ENCODE measurements at places on chromosomes 6 and 20.
A peak's percentile ranks its signal among the peaks of the same experiment; 100 is the strongest.

DNA sequence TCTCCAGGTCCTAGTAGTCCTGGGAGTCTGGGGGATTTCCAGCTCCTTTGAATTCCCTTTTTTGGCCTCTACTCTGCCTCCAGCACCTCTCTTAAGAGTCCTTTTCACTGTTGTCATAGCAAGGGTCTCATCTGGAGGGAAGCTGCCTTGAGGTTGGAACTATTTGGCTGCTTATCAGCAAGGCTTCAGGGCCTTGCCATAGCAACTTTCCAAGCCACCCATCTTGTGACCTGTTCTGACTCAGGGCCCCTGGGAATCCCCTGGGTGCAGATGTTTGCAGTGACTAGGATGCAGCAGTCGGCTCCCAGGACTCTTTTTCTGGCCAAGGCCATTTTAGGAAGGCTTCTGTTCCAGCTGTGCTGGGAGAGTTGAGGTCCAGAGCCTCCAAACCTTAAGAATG lies 12.4 kb downstream of the PKIG start:
- DNase-seq: no peak

DNA sequence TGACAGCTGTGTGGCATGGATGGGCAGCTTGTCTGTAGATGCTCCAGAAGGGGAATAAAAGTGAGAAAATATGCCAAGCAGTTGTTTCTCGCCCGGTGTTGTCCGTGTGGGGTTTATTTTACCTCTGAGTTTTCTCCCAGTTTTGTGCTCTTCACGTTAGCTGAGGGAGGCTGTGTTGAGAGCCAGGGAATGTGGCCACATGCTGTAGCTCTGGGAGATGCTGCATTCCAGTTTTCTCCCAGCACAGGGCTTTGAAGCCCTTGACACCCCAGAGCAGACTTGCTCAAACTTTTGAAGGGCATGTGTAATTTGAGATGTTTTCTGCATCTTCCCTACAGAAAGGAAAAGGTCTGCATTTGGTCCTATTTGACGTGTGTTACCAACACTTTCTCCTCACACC lies 67.7 kb downstream of the RREB1 start:
- no peak for DNase-seq

GRCh38 chr6:127514179-127514772 lies 4.9 kb downstream of the MTCL3 start:
- no peak for DNase-seq

DNA sequence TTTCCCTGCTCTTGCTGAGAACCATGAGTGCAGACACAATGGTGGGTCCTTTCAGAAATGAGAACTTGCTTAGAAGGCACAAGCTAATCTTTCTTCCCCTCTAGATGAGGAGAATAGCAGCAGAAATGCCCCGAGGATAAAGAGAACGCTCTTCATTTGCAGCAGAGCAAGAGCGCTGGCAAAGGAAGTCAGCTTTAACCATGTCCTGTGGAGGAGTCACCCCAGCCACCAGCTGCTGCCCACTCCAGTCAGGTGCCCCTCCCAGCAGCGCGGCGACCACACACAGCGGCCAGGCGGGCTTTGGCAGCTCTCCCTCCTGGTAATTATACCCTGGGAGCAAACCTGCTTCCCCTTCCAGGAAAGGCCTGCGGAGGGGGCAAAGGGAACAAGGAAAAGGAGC lies 42.4 kb upstream of the EMILIN3 start:
- peak; percentile 62 for DNase-seq

- DNase-seq: no peak
Measured at GRCh38 chr20:38649275-38649891, 47.8 kb downstream of the ARHGAP40 start.

DNA sequence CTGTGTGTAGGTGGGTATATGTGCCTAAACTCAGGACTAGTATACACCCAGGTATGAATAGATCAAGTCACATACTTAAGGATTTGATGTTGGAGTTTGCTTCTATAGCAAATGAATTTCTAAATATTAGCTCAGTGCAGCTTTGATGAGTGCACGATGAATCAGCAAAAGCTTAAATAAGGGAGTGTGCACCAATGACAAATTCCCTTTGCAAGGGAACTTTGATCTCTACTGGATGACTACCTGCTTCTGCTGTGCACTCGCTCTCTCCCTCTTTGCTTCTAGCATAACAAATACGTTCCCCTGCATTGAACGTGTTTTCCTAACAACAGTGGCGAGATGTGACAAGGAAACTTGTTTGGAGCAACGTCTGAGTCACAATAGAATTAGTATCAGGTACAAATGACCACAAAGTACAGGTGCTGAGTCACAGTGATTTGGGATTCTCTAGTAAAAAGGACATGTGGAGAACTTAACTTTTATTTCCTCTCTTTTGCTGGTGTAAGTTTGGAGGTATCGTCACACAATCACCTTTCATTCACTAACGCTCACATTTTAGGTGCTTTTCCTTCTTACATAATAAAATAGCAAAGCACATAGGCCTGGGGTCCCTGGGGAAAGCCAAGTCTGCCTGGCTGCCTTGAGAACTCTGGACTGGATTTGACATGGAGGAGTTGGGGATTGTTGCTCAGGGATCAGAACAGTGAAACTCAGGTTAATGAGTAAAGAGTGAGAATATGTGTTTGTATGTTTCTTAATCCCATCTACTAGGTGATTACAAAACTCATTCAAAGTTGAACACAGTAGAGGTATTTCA lies 49.7 kb downstream of the KLHL31 start:
- no peak for DNase-seq

DNA sequence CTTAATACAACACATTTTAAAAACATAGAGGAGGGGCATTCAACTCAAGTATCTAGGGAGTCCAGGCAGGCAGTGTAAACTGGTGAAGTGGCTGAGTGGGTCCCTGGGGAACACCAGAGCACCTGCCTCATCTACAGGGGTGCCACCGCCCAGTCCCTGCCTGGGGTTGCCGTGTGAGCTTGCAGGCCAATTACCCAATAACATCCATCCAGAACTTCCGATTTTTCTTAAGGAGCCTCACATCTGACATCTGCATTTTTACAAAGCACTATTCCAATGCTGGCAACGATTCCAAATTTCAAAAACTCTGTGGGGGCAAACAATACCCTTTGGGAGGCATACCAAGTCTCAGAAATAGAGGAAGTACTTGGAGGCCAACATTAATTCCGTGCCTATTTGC lies 288.4 kb upstream of the TSHZ2 start:
- DNase-seq: no peak

Measured in substantia nigra (tissue), 51 donors.